ENCODE measurements at places on chromosomes 3 and 15.
A peak's percentile ranks its signal among the peaks of the same experiment; 100 is the strongest.

DNA sequence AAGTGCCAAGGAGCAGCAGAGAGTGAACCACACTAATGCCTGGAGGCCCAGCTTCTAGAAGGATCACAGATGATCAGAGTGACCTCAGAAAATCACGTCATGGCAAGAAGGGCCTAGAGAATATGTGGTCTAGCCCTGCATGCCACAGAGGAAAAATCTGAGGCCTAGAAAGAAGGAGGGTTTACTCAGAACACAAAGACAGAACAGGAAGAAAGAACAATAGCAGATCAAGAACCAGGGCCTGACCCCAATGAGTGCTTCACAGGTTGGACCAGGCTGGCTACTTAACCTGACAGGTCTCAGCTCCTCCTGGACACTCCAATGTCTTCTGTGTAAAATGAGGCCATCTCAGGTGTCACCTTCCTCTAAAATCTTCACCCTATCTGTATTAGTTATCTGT, 14.2 kb downstream of the RAB6B start:
- DNase-seq, result no peak

DNA sequence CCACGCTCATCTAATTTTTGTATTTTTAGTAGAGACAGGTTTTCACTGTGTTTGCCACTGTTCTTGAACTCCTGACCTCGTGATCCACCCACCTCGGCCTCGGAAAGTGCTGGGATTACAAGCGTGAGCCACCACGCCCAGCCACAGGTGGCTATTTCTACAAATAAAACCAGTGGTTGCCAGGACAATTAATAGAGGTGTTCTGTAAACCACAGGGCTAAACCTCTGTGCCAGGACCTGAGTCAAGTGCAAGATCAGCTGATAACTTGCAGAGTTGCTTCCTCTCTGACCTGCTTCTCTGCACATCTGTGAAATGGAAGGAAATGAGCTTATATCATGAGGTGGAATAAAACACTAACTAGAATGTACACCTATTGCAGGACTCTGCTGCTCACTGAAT, 72.8 kb downstream of the CD200R1L start:
- DNase-seq, result no peak

GRCh38 chr3:185341616-185342458, 21.1 kb upstream of the MAP3K13 start:
- DNase-seq, result no peak

DNA sequence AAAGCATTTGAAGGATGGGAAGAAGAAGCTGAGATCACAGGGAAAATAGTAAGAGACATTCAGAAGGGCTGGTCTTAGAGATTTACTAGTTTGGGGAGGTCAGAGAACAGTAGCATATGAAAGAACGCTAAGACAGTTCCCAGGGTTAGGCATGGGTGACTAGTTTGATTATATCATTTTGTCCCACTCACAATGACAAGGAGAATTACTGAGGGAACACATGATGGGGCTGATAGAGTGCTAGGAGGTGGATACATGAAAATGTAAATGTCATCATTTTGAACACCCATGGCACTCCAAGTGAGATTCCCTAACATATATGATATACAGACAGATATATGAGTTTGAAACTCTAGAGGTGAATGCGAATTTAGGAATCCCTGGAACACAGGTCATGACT, 9.3 kb upstream of the TARS3 start:
- no peak for DNase-seq

GRCh38 chr15:74620636-74621545, 5.3 kb downstream of the CLK3 start:
- DNase-seq, result peak; percentile 50

DNA sequence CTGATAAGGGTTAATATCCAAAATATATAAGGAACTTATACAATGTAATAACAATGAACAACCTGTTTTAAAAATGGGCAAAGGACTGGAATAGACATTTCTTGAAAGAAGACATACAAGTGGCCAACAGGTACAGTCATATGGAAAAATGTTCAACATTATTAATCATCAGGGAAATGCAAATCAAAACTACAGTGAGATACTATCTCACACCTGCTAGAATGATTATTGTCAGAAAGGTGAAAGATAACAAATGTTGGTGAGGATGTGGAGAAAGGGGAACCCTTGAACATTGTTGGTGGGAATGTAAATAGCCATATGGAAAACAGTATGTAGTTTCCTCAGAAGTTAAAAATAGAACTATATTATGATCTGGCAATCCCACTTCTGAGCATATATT, 20.4 kb downstream of the GOLM2 start:
- DNase-seq, result no peak

DNA sequence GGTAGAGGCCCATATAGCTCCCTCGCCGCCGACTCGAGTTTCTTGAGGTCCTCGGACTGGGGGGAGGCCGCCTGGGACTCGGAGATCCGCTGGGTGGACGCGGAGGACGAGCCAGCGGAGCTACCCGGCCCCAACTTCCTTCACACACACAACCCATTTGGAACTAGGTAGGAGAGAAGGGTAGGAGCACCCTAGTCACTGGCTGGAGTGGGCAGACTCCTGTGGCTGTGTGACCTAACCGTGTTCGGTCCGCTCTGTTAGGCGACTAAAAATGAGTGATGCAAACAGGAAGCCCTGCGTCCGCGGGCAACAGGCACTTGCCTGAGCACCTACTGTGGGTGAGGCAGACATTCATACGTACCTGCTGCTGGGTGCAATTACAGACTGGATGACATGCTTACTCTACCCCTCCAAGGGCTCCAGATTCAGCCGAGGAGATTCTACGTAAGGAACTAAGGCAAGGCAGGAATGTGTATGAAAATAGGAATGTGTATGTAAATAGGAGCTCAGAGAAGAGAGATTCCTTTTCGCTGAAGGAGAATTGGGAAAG, 4.6 kb upstream of the SIN3A start:
- DNase-seq, result peak; percentile 30

DNA sequence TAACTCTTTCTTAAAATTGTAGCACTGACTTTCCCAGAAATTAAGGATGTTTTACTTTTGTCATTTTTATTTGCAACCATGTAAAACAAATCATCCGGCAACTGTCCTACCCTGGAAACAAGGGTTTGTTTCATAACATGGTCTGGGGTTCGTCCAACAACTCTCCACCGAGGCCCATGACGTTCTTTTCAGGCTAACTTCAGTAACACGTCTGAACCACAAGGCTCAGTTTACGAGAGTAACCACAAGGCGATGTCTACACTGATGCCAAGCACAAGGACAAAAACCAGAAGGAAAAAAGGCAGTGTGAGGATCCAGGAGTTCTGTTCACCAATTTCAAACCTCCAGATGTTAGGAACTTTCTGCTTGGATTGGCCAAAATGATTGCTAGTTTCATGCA, 546.1 kb downstream of the NTRK3 start:
- DNase-seq, result no peak

GRCh38 chr15:70171256-70171886, 73.7 kb upstream of the TLE3 start:
- DNase-seq, result no peak

DNA sequence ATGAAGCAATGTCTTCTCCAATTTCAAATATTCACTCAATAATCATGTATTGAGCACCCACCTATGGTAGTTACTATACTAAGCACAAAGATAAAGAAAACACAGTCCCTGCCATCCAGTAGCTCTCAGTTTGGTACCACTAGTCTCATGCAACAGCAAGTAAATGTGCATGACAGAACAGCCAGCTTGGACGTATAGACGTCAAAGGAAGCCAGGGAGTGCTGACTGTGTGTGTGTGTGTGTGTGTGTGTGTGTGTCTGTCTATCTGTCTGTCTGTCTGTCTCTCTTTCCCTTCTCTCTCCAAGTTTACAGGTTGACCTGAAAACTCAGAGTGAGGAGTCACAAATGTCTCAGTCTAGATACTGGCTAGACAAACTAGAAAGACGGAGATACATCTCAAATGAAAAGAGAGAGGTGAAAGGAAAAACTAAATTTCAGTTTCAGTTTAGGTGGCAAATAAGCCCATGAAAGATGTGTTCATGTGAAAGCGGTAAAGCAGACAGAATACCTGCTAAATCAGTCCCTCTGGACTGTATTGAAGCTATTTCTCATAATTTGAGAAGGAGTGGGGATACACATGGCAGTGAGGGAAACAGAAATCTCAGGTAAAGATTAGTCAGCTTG, 141.1 kb upstream of the PTPRG start:
- DNase-seq, result no peak

DNA sequence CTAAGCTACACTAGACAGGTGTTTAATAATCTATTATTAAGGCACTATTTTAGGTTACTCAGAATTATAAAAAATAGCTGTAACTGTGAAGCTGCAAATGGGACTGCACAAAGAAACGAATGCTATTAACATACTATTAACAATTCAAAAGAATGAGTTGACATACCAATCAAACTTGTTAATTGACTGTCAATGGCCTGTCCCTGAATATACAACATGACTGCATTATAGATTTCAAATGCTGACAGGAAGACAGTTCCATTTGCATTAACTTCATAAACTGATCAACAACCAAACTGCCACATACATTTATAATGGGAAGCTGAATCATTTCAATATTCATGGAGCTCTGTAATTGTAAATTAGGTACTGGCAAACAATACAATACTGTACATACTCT, 169.0 kb upstream of the NANOGP8 start:
- no peak for DNase-seq

DNA sequence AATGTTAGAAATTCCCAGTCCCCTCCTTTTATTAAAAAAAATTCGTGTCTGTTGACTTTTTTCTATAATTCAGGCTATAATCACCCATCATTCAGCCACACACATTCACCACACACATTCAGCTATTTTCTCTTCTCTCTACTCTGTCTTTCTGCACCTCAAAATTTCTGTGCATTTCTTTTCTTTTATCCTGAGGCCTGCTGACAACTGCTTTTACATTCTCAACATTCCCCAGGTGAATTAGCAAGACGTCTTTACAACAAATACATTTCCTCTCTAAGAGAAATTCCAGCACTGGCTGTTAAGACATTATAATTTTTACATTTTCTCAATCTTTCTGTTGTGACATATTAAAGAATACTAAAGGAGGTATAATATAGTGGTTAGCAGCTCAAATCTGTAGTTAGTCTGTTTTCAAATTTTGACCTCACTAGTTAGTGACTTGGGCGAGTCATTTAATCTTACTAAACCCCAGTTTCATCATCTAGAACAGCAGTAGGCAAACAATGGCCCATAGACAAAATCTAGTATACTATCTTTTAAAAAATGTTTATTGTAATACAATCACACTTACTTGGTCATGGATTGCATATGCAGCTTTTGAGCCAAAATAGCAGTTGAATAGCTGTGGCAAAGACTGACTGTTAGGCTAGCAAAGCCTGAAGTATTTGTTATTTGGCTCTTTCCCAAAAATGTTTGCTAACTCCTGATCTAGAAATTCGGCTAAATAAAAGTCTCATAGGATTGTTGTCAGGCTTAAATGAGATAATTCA, 350.7 kb downstream of the NSUN3 start:
- DNase-seq, result no peak

DNA sequence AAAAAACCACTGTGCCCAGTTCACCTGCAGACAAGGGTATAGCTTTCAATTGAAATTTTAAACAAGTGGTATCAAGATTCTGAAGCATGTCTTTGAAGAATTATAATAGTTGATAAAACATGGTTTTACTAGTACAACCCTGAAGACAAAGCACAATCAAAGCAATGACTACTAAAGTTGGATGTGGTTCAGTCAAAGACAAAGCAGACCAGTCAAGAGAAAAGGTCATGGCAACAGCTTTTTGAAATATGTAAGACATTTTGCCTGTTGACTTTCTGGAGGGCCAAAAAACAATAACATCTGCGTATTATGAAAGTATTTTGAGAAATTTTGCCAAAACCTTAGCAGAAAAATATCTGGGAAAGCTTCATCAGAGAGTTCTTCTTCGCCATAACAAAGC, 1393.6 kb downstream of the SI start:
- DNase-seq, result no peak

GRCh38 chr3:181290941-181291340, 301.4 kb upstream of the DNAJC19 start:
- no peak for DNase-seq

GRCh38 chr3:99656624-99657023, 18.2 kb downstream of the COL8A1 start:
- no peak for DNase-seq

DNA sequence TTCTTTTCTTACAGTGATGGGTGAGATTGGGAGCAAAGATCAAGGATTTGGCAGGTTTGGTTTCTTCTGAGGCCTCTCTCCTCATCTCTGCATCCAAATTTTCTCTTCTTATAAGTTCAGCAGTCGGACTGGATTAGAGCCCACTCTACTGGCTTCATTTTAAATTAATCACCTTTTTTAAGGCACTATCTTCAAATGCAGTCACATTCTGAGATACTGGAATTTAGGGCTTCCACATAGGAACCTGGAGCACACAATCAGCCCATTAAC, 56.5 kb upstream of the PLSCR4 start:
- DNase-seq, result no peak

- no peak for DNase-seq
These were observed 30.6 kb upstream of the UBE3A start for GRCh38 chr15:25469377-25469776.

DNA sequence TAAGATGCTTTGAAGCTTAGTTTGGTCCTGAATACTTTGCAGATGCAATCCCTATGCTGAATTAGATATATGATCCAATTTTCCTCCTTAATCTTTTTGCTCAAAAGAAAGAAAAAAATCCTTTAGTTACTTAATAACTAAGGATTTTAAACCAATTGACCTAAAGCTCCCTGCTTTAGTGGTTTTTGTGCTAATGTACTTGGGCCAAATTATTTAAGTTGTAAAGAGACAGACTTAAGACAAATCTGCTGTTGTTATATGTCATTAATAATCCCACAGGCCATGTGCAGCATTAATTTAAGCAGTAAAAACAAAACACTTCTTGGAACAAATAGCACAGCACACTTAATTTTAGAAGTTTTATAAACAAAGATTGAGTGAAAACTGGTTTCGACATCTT, 776.1 kb upstream of the SEMA6D start:
- DNase-seq, result no peak

DNA sequence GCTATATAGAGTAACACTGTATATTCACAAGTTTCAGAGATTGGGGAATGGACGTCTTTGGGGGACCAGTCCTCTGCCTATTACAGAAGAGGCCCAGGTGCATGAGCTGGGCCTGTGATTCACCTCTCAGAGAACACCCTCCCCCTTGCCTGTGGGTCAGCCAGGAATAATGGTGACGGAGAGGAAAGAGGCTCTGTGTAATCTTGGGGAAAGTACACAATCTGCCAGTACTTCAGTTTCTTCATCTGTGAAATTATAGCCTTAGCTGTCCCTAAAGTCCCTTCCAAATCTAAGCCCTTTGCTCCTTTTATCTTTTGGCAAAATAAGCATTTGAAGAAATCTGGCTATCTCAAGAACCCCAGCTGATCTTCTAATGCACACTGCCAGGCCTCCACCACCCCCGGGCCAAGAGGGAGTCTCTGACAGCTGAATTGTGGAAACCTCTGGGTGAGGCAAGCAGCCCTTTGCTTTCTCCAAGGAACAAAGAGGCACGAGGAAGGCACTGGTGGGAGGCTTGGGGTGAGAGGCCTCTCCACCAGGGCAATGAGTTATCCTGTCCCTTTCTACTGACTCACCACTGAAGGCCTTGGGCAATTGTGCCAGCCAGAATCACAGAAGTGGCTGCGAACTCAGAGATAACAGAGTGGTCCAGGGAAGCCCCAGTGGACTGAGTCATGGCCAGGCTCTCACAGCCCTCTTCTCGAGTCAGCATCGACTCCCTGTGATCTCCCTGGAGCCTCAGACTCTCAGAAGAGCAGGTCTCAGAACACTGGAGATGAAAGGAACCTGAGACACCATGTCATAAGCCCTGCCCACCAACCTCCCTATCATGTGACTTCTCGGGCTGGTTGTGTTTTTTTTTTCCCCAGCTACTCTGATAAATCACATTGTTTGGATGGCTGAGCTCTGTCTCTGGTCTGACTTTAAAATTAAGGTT, 31.8 kb downstream of the CCNL1 start:
- DNase-seq, result peak; percentile 51

Measured in activated T-helper 9 cell treated with anti-CD3 and anti-CD28 coated beads, Interleukin-2, amount 50 U/mL, for 16 hours (primary cell).